ENCODE measurements at places on chromosomes 7 and 10.

GRCh38 chr10:50561266-50561665, 62.5 kb downstream of the SGMS1 start:
- DNase-seq, result no peak

GRCh38 chr7:2729893-2730716, 42.1 kb downstream of the AMZ1 start:
- no peak for DNase-seq

GRCh38 chr10:46248651-46249146, 38.1 kb upstream of the ANTXRL start:
- DNase-seq, result no peak

- DNase-seq, result no peak
Observed at GRCh38 chr10:499991-500390, 189.5 kb downstream of the DIP2C start.

GRCh38 chr10:26911811-26912461, 51.2 kb upstream of the ABI1 start:
- DNase-seq, result no peak

- no peak for DNase-seq
Observed at GRCh38 chr10:102122450-102122849, 2.3 kb upstream of the LDB1 start.

DNA sequence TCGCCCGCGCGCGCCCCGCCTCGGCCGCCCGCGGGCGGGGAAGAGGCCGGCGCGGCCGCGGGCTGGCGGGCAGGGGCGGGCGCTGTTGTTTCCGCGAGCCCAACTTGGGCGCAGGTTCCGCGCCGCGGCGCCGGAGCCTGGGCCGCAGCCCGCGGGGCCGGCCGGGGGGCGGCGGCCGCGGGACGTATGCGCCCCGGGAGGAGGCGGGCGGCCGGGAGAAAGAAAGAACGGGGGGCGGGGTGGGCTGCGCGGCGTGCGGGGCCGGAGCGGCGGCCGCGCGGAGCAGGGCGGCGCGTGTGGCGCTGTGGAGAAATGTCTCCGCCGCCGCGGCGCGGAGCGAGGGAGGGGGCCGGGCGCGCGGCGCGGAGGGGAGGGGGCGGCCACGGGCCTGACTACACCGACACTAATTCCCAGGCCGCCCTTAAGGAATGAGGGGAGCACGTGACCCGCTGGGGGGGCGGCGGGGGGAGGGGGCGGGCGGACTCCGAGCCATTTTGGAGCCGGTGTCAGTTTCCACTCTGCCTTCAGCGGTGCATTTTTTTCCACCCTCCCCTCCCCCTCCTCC, at the start of gene BMI1:
TSS of gene BMI1 (plus strand) at position 509 of the 565 bp plus-strand sequence. CDS start 5,351 bp downstream, outside the sequence.
- peak; percentile 66 for DNase-seq

DNA sequence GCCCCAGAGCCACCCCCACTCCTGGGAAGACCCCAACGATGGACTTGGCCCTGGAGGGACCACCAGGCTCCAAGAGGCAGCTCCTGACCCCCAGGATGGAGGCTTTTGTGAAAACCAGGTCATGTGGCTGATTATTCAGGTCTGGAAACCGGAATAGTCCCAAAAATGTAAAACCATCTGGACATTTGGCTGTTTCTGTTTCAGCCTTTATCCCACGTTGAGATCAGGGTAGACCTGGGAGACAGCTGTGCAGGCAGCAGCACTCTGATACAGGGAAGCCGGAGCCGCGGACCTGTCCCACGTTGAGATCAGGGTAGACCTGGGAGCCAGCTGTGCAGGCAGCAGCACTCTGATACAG, 7.1 kb upstream of the ADGRA1 start:
- no peak for DNase-seq

- no peak for DNase-seq
Observed at GRCh38 chr10:91800182-91800581, 2.0 kb downstream of the TNKS2 start.

DNA sequence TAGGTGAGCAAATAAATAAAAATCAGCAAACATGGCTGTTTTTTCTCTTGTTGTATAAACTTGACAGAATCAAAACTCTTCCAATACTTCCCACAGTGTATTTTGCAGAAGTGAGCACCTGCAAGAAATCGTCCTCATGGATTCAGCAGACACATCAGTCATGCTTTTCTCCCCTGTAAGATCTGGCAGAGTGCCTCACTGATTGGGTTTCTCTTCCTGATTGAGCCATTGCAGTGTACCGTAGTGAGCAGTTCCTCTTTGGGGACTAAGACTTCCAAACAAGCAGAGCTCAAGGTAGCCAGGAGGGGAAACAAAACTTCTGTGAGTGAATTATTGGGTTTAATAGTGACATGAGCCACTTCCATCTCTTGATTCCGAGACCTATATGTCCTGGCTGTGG, 2.2 kb upstream of the CCDC3 start:
- DNase-seq, result no peak

GRCh38 chr10:71468363-71469094, 71.8 kb downstream of the CDH23 start:
- no peak for DNase-seq

GRCh38 chr7:157411580-157411979, 74.8 kb downstream of the DNAJB6 start:
- peak; percentile 15 for DNase-seq

- DNase-seq, result no peak
Observed at GRCh38 chr7:91657483-91658071, 222.9 kb downstream of the MTERF1 start.

GRCh38 chr7:44132039-44132438, 8.7 kb upstream of the POLD2 start:
- DNase-seq, result no peak

GRCh38 chr10:45380903-45381620, 7.0 kb downstream of the ALOX5 start:
- DNase-seq, result no peak

DNA sequence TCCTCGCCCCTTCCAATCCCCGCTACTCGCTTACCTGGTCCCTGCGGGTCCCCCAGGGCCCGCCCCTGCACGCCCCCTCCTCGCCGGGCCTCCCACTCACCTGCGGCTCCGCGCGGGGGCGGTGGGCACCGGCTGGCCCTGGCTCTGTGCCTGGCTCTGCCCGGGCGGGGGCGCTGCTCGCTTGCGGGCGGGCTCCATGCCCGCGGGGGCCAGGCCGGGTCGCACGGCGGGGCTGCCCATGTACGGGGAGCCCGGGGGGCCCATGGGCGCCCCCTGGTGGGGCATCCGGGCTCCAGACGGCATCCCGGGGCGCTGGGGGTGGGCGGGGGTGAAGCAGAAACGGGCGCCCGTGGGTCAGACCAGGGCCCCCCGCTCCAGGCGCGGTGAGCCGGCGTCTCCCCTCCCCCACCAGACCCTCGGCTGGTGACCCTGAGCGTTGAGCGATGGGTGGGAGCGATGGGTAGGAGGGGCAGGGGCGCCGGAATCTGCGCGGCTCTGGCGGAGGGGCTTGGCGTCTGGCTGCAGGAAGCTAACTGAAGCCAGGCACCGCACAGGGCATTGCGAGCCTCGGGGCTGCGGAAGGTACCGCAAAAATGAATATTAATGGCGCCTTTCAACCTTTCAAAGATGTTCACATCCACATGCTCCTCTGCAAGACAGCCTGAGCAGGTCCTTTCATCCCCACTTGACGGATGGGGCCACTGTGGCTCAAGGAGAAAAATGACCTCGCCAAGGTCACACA, 3.0 kb downstream of the SMARCD3 start:
- DNase-seq, result no peak

GRCh38 chr10:14543046-14543903, 212.6 kb upstream of the FRMD4A start:
- DNase-seq, result no peak

GRCh38 chr10:43292755-43293676, 26.2 kb upstream of the RASGEF1A start:
- DNase-seq, result no peak

- no peak for DNase-seq
Observed at GRCh38 chr10:17004801-17005380, 124.7 kb downstream of the CUBN start.

DNA sequence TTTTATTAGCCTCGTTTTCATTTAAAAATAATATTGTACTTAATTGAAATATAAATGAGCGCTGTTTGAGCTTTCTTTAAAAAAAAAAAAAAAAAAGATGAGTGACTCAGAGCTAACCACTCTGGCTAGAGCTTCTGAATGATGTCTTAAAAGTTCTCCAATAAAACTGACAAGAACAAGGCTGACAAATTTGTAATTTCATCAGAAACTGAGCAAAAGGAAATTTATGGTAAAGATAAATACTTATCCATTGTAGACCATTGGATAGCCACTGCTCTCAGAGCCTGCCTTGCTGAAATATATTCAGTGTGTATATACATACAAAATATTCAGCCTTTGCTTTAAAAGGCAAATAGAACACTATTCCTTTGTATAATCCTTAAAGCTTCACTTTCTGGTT, 91.2 kb upstream of the OIT3 start:
- DNase-seq, result no peak

- no peak for DNase-seq
Observed at GRCh38 chr10:43227911-43228782, 38.7 kb downstream of the RASGEF1A start.

DNA sequence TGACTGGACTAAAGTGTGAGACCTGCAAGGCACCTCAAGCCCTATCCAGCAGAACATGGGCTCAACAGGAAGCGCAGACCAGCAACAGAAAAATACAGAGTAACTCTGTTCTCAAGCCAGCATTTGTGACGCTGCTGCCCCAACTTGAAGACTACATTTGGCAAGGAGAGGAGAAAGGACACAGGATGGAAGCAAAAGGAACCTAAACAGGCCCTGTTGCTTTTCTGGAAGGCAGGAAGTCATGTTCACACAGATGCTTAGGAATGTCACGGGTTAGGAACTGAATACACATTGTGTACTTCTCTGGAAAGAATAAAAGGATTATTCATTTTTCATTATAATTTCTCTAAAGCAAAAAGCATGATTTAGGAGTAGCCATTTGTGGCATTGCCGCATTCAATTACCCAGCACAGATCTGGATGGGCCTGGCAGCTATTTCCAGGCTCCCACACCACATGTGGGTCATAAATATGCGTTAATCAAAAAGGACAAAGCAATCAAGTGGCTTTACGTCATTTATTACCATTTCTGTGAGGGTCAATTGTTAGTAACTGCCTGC, 19.8 kb upstream of the TOMM7 start:
- no peak for DNase-seq

GRCh38 chr7:37248396-37248861, 200.2 kb downstream of the ELMO1 start:
- DNase-seq, result no peak

DNA sequence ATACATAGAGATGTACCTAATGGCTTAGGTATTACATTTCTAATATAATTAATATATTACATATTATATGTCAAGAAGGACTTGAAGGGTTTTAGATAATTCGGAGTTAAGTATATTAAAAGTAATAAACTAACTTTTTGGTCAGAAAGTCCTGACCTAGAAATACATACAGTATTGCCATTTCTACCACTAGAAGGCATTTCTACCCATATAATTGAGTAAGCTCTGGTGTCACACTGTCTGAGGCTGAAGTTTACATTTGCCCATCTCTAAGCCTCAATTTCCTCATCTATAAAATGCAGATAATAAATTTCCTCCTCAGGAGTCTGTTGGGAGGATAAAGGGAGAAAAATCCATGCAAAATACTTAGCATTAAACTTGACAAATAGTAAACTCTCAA, 7.1 kb downstream of the FKBP14 start:
- no peak for DNase-seq

GRCh38 chr10:110032801-110033700, 25.3 kb downstream of the ADD3 start:
- no peak for DNase-seq

- DNase-seq, result no peak
Observed at GRCh38 chr7:92158660-92159575, 20.0 kb downstream of the LRRD1 start.

GRCh38 chr7:10998996-10999757, 25.5 kb downstream of the PHF14 start:
- no peak for DNase-seq

DNA sequence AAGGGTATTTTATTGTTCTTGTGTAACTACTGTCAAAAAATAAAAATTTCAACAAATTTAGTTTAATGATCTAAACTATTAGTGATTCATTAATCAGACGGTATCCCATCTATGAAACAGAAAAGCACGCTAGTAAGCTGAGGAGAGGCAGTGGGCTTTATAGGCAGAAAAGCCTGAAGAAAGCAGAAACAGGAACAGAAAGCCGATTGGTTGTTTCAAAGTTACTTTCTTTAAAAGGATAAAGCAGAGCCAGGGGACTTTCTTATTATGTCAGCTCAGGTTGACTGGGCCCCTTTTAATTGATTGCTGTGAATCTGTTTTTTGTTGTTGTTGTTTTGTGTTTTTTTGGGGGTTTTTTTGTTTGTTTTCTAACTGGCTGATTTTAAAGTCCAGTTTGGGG, 105.5 kb downstream of the TES start:
- no peak for DNase-seq

DNA sequence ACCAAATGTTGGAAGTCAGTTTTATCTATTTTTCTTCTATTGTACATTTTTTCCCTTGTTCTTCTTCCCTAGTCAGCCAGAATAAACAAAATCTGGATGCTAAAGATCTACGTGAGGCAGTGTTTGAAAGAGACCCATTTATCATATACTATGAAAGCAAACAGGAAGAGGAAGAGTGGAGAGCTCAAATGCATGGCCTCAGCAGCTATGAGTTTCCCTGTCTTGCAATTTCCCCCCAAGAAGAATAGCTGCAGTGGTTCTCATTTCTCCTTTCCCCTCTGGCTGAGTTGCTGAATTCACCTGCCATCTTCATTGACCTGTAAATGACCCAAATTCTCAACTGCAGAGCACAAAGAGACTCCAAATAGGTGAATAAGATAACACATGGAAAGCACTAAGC, 347.1 kb upstream of the NRP1 start:
- DNase-seq, result no peak

GRCh38 chr7:21916176-21916575, 29.5 kb downstream of the CDCA7L start:
- no peak for DNase-seq

DNA sequence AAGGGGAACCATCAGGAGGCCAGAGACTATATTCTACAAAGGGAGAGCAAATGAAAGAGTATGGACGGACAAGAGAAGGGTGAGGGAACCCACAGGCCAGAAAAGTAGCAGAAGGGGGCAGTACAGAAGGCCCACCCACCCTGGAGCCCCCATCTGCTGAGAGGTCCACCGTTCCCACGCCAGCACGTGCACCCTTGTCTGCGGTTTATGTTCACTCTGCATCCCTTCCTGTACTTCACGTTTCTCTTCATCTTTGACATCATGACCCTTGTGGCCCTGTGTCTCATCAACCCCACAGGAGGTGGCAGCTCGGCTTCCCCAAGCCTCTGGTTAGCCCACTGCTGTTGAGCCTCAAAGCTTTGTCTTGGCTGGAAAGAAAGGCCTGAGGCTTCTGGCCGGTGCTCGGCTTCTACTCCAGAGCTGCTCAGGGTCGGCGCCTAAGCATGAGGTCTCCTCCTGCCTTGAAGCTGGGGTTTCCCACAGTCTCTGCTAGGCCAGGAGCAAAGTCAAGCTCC, 138.0 kb downstream of the DLG5 start:
- no peak for DNase-seq

DNA sequence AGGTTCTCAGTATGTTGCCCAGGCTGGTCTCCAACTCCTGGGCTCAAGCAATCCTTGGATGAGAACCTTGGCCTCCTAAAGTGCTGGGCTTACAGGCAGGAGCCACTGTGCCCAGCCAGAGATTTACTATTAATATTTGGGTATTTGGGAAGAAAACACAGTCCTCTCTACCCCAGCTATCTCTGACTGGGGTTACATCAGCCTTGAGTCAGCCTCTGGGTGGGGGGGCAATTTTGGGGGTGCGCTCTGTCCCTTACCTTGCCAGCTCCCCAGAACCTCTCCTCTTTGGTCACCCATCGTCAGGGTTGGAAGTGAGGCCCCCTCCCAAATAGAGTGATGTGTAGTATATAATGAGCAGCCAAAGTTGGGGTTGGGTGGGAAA, 1.8 kb downstream of the MLXIPL start:
- DNase-seq, result no peak

GRCh38 chr10:7130191-7130911, 280.5 kb downstream of the SFMBT2 start:
- no peak for DNase-seq

All from activated T-cell treated with anti-CD3 and anti-CD28 coated beads for 24 hours (primary cell).